HepG2 (cell line): ENCODE measurements at places on chromosomes 2 and 18. TPM values are rescaled to one million over a fixed set of nuclear protein-coding genes. Genes with fewer than 3 reads are reported as not detected.

The RND3 gene
- total RNA-seq: 0.13 and 0.73 TPM in 2 replicates

The ITM2C gene
- 40.7 and 70.5 TPM in 2 replicates for total RNA-seq

DNA sequence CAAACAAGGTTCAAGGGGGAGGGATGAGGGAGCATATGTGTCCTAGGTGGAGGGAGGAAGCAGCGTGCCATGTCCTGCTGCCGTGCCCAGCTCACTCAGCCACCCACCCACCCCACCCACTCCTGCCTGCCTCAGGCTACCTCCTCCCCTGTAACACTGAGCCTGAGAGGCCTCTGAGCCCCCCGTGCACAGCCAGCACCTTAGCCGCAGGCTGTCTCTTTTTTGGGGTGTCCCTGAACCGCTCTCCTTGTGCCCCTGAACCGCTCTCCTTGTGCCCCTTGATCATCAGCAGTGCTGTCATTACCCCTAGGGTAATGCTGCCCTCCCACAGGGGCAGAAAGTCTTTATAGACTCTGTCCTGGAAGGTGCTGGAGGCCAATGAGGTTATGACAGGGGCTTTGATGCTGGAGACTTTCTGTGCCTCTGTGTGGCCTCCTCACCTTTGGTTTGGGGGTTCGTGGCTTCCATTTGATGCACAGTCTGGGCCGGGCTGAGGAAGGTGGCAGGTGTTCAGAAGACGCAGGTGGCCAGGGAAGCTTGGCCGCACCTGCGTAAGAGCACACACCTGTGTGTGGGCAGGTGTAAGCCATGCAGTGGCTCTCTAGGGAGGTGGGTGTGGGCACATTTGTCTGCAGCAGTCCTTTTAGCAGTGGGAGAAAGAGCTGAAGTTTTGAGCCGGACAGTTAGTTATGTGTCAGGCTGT lies 140.0 kb downstream of the SEPTIN10 start:
- DNase-seq: no peak

DNA sequence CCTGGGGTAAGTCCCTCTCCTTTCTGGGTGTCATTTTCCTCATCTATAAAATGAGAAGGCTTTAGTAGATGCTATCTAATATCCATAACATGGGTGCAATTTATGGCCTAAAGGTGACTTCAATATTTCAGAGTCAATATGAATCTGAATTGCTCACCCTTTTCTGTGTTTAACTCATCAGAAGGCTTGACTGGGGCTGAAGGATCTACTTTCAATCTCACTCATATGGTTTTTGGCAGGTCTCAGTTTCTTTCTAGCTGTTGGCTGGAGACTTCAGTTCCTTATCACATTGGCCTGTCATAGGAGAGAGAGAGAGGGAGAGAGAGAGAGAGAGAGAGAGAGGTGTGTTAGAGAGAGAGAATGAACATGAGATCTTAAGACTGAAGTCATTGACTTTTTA lies 343.7 kb upstream of the MEX3C start:
- no peak for DNase-seq

GRCh38 chr2:173547499-173547898 lies 192.8 kb downstream of the CDCA7 start:
- DNase-seq: no peak
